Cardiac muscle cell (in vitro differentiated cells and primary cell): ENCODE measurements at places on chromosomes 4 and X. TPM values are rescaled to one million over a fixed set of nuclear protein-coding genes. Genes with fewer than 3 reads are reported as not detected.

- no peaks in the 10 kb centered on the region for H3K27me3 ChIP-seq
- H3K27ac ChIP-seq = no peak overlapping the region
- no peak for DNase-seq
- H3K36me3 ChIP-seq = peaks cover 60% of the 10 kb centered on the region
- no peak overlapping the region for H3K4me3 ChIP-seq
- no peaks in the 10 kb centered on the region for H3K4me1 ChIP-seq
Measured at GRCh38 chr4:88043586-88044340, 36.3 kb downstream of the PKD2 start.

- H3K27ac ChIP-seq = no peak overlapping the region
- DNase-seq = no peak
- no peak overlapping the region for H3K4me3 ChIP-seq
- H3K4me1 ChIP-seq = peaks cover 7% of the 10 kb centered on the region
- H3K36me3 ChIP-seq = peaks cover 28% of the 10 kb centered on the region
Measured at GRCh38 chr4:17618926-17619325, 4.5 kb downstream of the MED28 start.

- H3K4me3 ChIP-seq = no peak overlapping the region
- H3K27me3 ChIP-seq = no peaks in the 10 kb centered on the region
- no peak overlapping the region for H3K27ac ChIP-seq
- H3K4me1 ChIP-seq = no peaks in the 10 kb centered on the region
Measured at GRCh38 chr4:127141856-127142255, 490.9 kb upstream of the INTU start.

DNA sequence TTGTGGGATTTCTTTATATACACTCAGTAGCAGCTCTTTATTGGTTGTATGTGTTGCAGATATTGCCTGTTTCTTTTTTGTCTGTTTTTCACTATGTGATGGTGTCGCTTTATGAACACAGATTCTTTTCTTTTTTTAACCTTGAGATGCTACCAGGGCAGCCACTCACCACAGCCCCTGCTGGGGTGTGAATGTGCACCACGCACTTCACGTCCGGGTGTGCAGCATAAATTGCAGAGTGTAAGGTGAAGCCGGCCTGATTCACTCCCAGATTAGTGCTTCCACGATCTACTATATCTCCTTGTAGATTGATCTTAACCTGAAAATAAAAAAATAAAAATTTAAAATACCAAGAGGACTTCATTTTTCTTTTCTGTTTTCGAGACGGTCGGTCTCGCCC, 71.4 kb downstream of the FAM193A start:
- no peak overlapping the region for H3K27ac ChIP-seq
- H3K4me3 ChIP-seq = no peak overlapping the region
- DNase-seq = no peak
- H3K36me3 ChIP-seq = no peaks in the 10 kb centered on the region

DNA sequence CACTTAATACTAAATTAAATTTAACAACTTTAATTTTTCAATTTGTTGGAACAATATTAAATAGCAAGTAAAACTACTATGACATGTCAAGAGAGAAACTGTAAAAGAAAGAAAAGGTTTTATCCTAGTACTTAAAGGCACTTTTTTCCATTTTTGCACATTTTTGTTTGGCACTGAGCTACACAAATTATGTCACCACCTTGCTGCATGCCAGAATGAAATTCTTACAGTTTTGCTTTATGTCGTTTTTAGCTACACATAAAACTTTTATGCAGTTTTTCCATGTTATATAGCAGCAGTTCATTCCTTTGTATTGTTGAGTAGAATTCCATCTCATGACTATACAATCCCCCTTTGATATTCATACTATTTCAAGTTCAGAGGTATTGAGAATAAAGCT, 99.1 kb upstream of the RXFP1 start:
- no peaks in the 10 kb centered on the region for H3K27me3 ChIP-seq
- no peaks in the 10 kb centered on the region for H3K4me1 ChIP-seq
- no peak overlapping the region for H3K27ac ChIP-seq
- no peak for DNase-seq

- H3K4me3 ChIP-seq = no peak overlapping the region
- DNase-seq = no peak
- H3K27me3 ChIP-seq = no peaks in the 10 kb centered on the region
- no peak overlapping the region for H3K27ac ChIP-seq
Measured at GRCh38 chr4:15188605-15189539, 186.6 kb downstream of the CPEB2 start.

GRCh38 chrX:153765138-153766079, 1.4 kb downstream of the PLXNB3 start:
- H3K4me1 ChIP-seq = peaks cover 5% of the 10 kb centered on the region
- peak; percentile 25 for DNase-seq
- H3K27me3 ChIP-seq = no peaks in the 10 kb centered on the region
- no peaks in the 10 kb centered on the region for H3K36me3 ChIP-seq

- peak; percentile 50 for DNase-seq
- H3K4me1 ChIP-seq = no peaks in the 10 kb centered on the region
- H3K27ac ChIP-seq = no peak overlapping the region
- H3K36me3 ChIP-seq = no peaks in the 10 kb centered on the region
Measured at GRCh38 chrX:19382555-19383145, 38.9 kb downstream of the PDHA1 start.

DNA sequence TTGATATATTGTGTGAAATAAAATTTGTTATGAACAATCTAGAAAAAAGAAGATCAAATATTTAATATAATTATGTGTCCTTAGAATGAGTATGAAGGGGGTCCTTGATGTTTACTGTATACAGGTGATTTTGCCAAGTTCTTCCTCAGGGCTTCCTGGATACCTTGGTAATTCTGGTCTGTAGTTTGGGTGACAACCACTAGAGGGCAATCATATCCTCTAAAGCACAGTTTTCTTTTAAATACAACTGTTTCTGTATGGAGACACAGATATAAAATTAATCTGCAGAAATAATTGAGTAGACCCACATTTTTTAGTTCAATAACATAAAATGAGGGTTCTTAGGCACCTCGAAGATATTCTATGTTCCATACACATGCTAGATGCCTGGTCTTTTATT, 157.7 kb downstream of the SPANXN1 start:
- H3K27me3 ChIP-seq = no peaks in the 10 kb centered on the region
- peak; percentile 13 for DNase-seq
- H3K27ac ChIP-seq = no peak overlapping the region
- no peak overlapping the region for H3K4me3 ChIP-seq
- H3K4me1 ChIP-seq = no peaks in the 10 kb centered on the region
- no peaks in the 10 kb centered on the region for H3K36me3 ChIP-seq

DNA sequence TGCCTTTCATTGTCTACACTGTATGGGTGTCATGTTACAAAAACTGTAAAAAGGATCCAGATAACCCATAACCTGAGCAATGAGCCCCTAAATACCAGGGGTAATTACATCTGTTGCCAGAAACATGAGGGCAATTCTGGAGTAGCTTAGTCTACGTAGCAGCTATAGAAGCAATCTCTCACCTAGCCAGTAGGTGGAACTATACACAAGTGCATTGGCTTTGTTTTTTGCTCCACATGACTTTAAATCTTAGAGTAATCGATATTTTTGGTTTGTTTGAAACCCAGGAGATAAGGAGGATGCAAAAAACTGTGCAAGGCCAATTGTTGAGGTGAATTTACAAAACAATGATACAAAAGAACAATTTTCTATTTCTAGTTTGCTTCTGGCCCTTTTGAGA, 57.5 kb downstream of the GPR82 start:
- peaks cover 13% of the 10 kb centered on the region for H3K4me1 ChIP-seq
- DNase-seq = peak; percentile 49
- H3K27me3 ChIP-seq = no peaks in the 10 kb centered on the region

- no peaks in the 10 kb centered on the region for H3K4me1 ChIP-seq
- H3K27me3 ChIP-seq = no peaks in the 10 kb centered on the region
- DNase-seq = no peak
- no peaks in the 10 kb centered on the region for H3K36me3 ChIP-seq
- H3K4me3 ChIP-seq = no peak overlapping the region
Measured at GRCh38 chrX:1150569-1151347, 61.7 kb downstream of the CRLF2 start.

- no peaks in the 10 kb centered on the region for H3K36me3 ChIP-seq
- DNase-seq = no peak
- no peaks in the 10 kb centered on the region for H3K27me3 ChIP-seq
- no peak overlapping the region for H3K27ac ChIP-seq
Measured at GRCh38 chrX:132584936-132585335, 96.1 kb upstream of the MBNL3 start.

DNA sequence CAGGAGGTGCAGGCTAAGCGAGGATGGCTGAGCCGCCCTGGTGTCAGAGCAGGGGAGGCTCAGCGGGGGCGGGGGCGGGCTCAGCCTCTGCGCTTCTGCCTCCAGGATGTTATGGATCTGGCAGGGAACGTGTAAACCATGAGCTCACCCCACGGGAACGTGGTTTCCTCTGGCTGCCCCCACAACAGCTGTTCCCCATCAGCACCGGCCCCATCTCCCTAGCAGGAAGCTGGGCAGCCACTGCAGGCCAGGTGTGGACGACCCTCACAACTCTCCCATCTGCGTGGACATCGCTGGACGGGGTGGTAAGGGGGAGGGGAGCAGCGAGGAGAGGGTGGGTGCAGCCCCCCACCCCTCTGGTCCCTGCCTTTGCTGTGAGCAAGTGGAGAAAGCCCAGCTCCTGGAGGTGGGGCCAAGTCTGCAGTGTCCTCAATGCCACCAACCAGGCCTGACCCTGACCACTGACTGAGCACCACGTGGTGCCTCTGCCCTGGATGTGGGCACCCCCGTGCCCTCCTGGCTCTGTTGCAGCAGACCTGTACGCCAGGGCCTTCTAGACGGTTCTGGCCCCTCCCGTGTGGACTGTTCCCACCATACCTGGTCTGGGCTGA, 28.1 kb upstream of the SPON2 start:
- H3K36me3 ChIP-seq = no peaks in the 10 kb centered on the region
- no peaks in the 10 kb centered on the region for H3K27me3 ChIP-seq
- no peak for DNase-seq
- no peak overlapping the region for H3K27ac ChIP-seq
- H3K4me1 ChIP-seq = no peaks in the 10 kb centered on the region

- no peaks in the 10 kb centered on the region for H3K36me3 ChIP-seq
- no peak overlapping the region for H3K27ac ChIP-seq
- peaks cover 25% of the 10 kb centered on the region for H3K4me1 ChIP-seq
- H3K27me3 ChIP-seq = no peaks in the 10 kb centered on the region
- no peak overlapping the region for H3K4me3 ChIP-seq
Measured at GRCh38 chr4:140652601-140653000, 83.8 kb upstream of the UCP1 start.

GRCh38 chrX:119549327-119550016, 15.7 kb downstream of the STEEP1 start:
- H3K36me3 ChIP-seq = no peaks in the 10 kb centered on the region
- H3K4me3 ChIP-seq = no peak overlapping the region
- no peak overlapping the region for H3K27ac ChIP-seq
- no peak for DNase-seq

DNA sequence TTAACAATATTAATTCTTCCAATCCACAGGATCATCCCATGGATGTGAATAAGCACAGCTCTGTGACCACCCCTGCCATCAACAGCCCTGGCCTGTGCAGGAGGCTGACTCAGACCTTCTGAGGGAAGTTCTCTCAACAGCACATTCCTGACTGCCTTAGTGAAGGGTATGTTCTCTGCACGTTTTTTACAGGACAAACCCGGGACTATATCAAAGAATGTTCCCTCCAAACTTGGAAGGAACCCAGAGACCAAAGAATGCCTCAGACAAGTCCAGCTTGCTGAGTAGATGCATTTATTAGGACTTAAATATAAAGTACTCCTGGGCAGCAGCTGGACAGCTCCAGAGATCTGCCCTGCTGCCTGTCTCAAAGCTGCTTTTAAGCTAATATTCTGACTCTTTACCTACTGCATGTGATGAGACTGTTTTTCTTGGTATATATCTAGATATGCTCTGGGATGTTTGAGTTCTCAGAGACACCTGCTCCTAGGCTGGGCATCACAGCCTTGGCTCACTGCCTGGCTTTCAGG, 1127.8 kb upstream of the PRKX start:
- no peak overlapping the region for H3K4me3 ChIP-seq
- no peaks in the 10 kb centered on the region for H3K36me3 ChIP-seq
- H3K27me3 ChIP-seq = no peaks in the 10 kb centered on the region
- no peak overlapping the region for H3K27ac ChIP-seq

REPS2 gene
- total RNA-seq = 9.1 and 17.3 TPM in 2 replicates

LDB2 gene
- total RNA-seq = 7.4 and 12.4 TPM in 2 replicates

CXCL5 gene
- not detected in 2 replicates for total RNA-seq

ZAR1 gene
- total RNA-seq = not detected in 2 replicates

WDR1 gene
- 198 and 258 TPM in 2 replicates for total RNA-seq

SSX1 gene
- total RNA-seq = not detected in 2 replicates

KIT gene
- total RNA-seq = 1.4 and 10.5 TPM in 2 replicates

ARSD gene
- total RNA-seq = 29.9 and 32.7 TPM in 2 replicates

MAGEA2B gene
- not detected in 2 replicates for total RNA-seq

PAGE2 gene
- total RNA-seq = not detected in 2 replicates

ADRA2C gene
- total RNA-seq = 8.5 and 11.4 TPM in 2 replicates

FSTL5 gene
- total RNA-seq = 0.12 and 0.25 TPM in 2 replicates
